ENCODE measurements at places on chromosomes 11 and 22. TPM values are rescaled to one million over a fixed set of nuclear protein-coding genes. Genes with fewer than 3 reads are reported as not detected.

DAGLA gene
- 2.2 TPM for total RNA-seq

HBB gene
- not detected for total RNA-seq

TKFC gene
- 37.1 TPM for total RNA-seq

PHOX2A gene
- total RNA-seq = not detected

ZNF70 gene
- total RNA-seq = 3.2 TPM

LMO2 gene
- total RNA-seq = not detected

BATF2 gene
- 1.0 TPM for total RNA-seq

C11orf91 gene
- total RNA-seq = 0.33 TPM

KCNQ1 gene
- total RNA-seq = under 0.01 TPM

Measured in smooth muscle cell of trachea (primary cell).